ENCODE measurements at places on chromosomes 1 and 21. TPM values are rescaled to one million over a fixed set of nuclear protein-coding genes. Genes with fewer than 3 reads are reported as not detected.

The TMIGD3 gene
- polyA plus RNA-seq = not detected

The LHX8 gene
- not detected for polyA plus RNA-seq

The CRP gene
- polyA plus RNA-seq = not detected

The AGRN gene
- polyA plus RNA-seq = 67.7 TPM

The LCE1E gene
- polyA plus RNA-seq = not detected

The NGF gene
- polyA plus RNA-seq = not detected

The GJA4 gene
- not detected for polyA plus RNA-seq

The OR2T29 gene
- polyA plus RNA-seq = not detected

The ZMYND12 gene
- not detected for polyA plus RNA-seq

The ALG14 gene
- polyA plus RNA-seq = 2.2 TPM

The TUT4 gene
- polyA plus RNA-seq = 42.4 TPM

The AMY1C gene
- polyA plus RNA-seq = not detected

The LAX1 gene
- polyA plus RNA-seq = not detected

The CD34 gene
- not detected for polyA plus RNA-seq

The TOMM40L gene
- polyA plus RNA-seq = 34.9 TPM

The LCE1F gene
- not detected for polyA plus RNA-seq

The SGIP1 gene
- polyA plus RNA-seq = not detected

The LRRC71 gene
- polyA plus RNA-seq = 0.19 TPM

The PRDM16 gene
- polyA plus RNA-seq = not detected

The CD55 gene
- polyA plus RNA-seq = 98.6 TPM

The GSTM5 gene
- not detected for polyA plus RNA-seq

The LELP1 gene
- polyA plus RNA-seq = not detected

The NKAIN1 gene
- polyA plus RNA-seq = 0.04 TPM

The MCOLN3 gene
- polyA plus RNA-seq = 0.05 TPM

The ARHGEF10L gene
- polyA plus RNA-seq = not detected

The ITLN2 gene
- not detected for polyA plus RNA-seq

The HSPG2 gene
- polyA plus RNA-seq = 34.2 TPM

The SLC25A34 gene
- 0.57 TPM for polyA plus RNA-seq

The SEMA6C gene
- 2.7 TPM for polyA plus RNA-seq

The EXTL1 gene
- 0.09 TPM for polyA plus RNA-seq

The CD5L gene
- polyA plus RNA-seq = not detected

The INSRR gene
- polyA plus RNA-seq = 0.12 TPM

The LCE1D gene
- not detected for polyA plus RNA-seq

The CCDC24 gene
- 4.5 TPM for polyA plus RNA-seq

The CYP4Z1 gene
- polyA plus RNA-seq = not detected

The RGSL1 gene
- not detected for polyA plus RNA-seq

The RYR2 gene
- 0.47 TPM for polyA plus RNA-seq

The SLX9 gene
- 54.4 TPM for polyA plus RNA-seq

The PTAFR gene
- 0.52 TPM for polyA plus RNA-seq

The CAMK2N1 gene
- 0.52 TPM for polyA plus RNA-seq

The GJC2 gene
- polyA plus RNA-seq = 0.36 TPM

The KCNJ6 gene
- 0.31 TPM for polyA plus RNA-seq

The FCGR2B gene
- polyA plus RNA-seq = 3.3 TPM

The RHD gene
- 8.8 TPM for polyA plus RNA-seq

The KRTAP11-1 gene
- polyA plus RNA-seq = not detected

The MYOG gene
- polyA plus RNA-seq = not detected

The GPR161 gene
- polyA plus RNA-seq = 0.73 TPM

The HMGCL gene
- polyA plus RNA-seq = 23.2 TPM

The RIPPLY3 gene
- not detected for polyA plus RNA-seq

The TPTE gene
- 4.1 TPM for polyA plus RNA-seq

The DMRTA2 gene
- polyA plus RNA-seq = not detected

The CHI3L1 gene
- not detected for polyA plus RNA-seq

The LIN28A gene
- 2.4 TPM for polyA plus RNA-seq

Measured in K562 (cell line).